Left forelimb (tissue), 1 donor: ENCODE measurements at places on chromosomes 11 and 22.

- DNase-seq = no peak
Observed at GRCh38 chr11:129375751-129376657, at the start of gene BARX2. TSS of gene BARX2 (plus strand) at chr11:129375848. CDS start at chr11:129376036, 188 bp downstream.

- DNase-seq = peak; percentile 75
Observed at GRCh38 chr11:77127235-77127911, 673 bp upstream of the MYO7A start.

- no peak for DNase-seq
Observed at GRCh38 chr11:121214861-121215260, 77.7 kb upstream of the SC5D start.

DNA sequence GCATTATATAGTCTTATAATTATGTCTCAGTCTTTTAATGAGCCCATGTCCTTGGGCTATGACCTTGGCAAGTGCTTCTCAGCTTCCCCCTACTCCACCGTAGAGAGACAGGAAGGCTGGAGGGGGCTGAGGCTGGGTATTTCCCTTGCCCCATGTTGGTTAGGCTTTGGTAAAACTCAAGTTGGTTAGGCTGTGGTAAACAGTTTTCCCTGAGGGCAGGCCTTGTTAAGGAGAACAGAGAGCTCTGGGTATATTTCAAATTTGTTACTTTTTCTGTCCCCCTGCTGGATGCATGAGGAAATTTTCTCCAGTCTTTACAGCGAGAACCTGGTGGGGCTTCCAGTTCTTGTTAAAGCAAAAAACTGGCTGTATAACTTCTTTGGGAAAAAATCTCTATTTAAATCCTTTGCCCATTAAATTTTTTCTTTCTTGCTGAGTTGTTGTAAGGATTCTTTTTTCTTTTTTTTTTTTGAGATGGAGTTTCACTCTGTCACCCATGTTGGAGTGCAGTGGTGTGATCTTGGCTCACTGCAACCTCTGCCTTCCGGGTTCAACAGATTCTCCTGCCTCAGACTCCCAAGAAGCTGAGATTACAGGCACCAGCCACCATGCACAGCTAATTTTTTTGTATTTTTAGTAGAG lies 12.2 kb upstream of the DCHS1 start:
- no peak for DNase-seq

GRCh38 chr11:119030029-119030328 lies 698 bp downstream of the SLC37A4 start:
- no peak for DNase-seq

DNA sequence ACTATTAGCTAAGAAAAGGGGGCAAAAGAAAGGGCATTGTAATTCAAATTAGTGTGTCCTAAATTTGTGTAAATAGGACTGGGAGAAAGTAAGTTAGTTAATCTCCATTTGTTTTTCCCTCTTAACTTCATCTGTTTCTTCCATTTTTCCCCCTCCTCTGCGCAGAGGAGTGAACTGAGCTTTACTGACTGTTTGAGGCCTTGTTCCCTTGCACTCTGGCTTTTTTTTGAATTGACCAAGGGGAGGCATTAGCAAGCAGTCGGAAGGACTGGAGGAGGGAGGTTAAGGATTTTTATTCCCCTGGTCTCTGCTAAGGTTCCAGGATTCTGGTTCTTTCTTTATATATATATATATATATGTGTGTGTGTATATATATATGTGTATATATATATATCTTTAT lies 15.2 kb upstream of the FANCF start:
- DNase-seq = no peak

DNA sequence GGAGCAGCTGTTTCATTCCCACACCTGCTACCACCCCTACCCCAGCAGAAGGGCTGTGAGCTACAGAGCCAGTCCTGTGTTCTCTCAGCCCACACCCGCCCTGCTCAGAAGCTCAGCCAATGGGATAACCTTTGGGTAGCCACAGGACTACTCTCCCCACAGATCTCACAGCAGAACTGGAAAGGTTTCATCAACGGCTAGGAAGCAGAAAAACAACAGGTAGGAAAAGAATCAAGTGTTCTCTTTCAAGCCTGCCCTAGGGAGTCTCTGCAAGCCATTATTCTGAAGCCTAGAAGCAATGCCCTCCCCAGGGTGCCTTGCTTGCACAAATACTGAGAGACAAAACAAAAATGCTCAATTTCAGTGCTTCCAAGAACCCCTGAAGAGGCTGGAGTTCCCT lies 77.2 kb downstream of the TMPRSS5 start:
- DNase-seq = no peak

- no peak for DNase-seq
Observed at GRCh38 chr11:64017945-64018224, 17.8 kb upstream of the FLRT1 start.

GRCh38 chr11:44966694-44967093 lies 16.0 kb upstream of the TP53I11 start:
- DNase-seq = no peak

- no peak for DNase-seq
Observed at GRCh38 chr11:42422090-42422489, 889.7 kb upstream of the API5 start.
